ENCODE measurements at places on chromosomes 7 and 10. TPM values are rescaled to one million over a fixed set of nuclear protein-coding genes. Genes with fewer than 3 reads are reported as not detected.

SFTPA1 gene
- total RNA-seq: 1.7 TPM

DENND2A gene
- 5.9 TPM for total RNA-seq

SRGN gene
- 168 TPM for total RNA-seq

TMEM229A gene
- total RNA-seq: not detected

TAS2R4 gene
- 4.5 TPM for total RNA-seq

DNA sequence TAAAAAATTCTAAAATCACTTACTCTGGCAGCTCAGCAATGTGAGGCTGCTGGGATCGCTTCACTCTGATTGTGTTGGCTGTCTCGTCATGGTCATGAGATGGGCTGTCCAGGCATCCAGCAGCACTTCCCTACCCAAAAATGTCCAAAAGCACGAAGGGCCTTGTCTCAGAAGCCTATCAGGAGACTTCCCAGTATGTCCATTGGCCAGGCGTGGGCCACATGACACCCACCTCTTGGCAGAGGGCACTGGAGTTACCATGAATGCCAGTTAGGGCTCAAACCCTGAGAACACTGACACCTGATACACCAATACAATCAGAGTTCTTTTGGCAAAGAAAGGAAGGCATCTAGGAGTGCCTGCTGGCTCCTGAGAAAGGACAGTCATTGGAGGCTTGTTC is 27.0 kb upstream of the GLI3 start:
- no peak overlapping the region for H3K4me3 ChIP-seq
- no peak overlapping the region for H3K27ac ChIP-seq
- H3K36me3 ChIP-seq: no peaks in the 10 kb centered on the region
- no peak for DNase-seq
- H3K4me1 ChIP-seq: no peaks in the 10 kb centered on the region

GRCh38 chr10:121284936-121285335 is 313.3 kb downstream of the FGFR2 start:
- H3K4me1 ChIP-seq: peaks cover 12% of the 10 kb centered on the region
- H3K4me3 ChIP-seq: no peak overlapping the region
- no peaks in the 10 kb centered on the region for H3K27me3 ChIP-seq
- H3K27ac ChIP-seq: no peak overlapping the region

GRCh38 chr7:34806831-34807230 is 148.8 kb downstream of the NPSR1 start:
- H3K36me3 ChIP-seq: no peaks in the 10 kb centered on the region
- no peak for DNase-seq
- no peak overlapping the region for H3K27ac ChIP-seq
- H3K4me1 ChIP-seq: no peaks in the 10 kb centered on the region
- no peaks in the 10 kb centered on the region for H3K27me3 ChIP-seq
- H3K4me3 ChIP-seq: no peak overlapping the region

DNA sequence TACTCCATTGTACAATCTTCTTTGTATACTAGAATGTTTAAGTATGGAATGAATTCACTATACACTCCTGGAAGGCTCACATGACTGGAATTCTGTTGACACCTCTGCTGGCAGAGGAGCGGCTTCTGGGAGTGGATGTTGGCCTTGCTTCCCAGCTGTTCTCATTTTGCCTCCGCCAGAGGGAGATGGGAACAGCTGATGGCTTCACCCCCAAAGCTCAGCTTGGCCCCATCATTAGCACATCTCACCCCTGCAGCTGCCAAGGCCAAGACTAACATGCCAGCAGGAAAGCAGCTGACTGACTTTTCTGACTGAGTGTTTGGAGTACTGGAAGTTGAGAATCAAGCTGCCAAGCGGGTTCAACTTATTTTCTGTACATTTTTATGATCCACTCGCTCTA is 15.1 kb downstream of the ADAM12 start:
- no peak for DNase-seq
- H3K27ac ChIP-seq: no peak overlapping the region

DNA sequence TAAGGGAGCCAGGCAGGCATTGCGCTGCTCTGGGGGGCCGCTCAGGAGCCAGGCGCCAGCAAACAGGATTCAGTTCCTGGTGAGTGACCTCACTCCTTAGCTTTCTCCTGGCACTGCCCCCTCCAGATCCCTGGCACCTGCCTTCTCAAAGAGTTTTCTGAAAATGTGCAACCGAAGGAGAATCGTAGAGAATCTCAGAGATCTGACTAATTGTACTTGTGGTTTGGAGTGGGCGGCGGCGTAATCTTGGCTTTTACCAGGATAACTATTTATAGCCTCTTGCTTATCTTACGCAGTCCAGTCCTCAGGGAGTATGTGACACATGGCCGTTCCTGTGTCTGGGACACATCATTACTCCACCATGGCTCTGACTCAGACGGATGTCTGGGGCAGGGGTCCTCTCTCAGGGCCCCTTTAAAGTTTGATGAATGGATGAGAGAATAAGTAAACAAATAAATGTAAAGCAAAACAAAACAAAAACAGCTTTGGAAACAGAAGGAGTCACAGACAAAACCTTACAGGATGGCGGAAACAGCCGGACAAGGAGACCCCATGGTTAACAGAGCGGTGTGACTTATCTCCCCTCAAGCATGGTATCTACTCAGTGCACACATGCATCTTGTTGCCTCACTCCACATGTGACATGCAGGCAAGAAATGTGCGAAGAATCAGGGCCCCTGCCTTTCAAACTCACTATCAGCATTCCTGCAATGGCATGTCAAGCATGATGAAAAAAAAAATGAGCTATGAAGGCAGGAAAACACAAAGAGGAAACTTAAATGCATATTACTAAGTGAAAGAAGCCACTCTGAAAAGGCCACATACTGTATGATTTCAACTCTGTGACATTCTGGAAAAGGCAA is 99.7 kb downstream of the TNS3 start:
- H3K27me3 ChIP-seq: no peaks in the 10 kb centered on the region
- H3K27ac ChIP-seq: peak overlapping the region; percentile 100

- DNase-seq: no peak
- no peaks in the 10 kb centered on the region for H3K36me3 ChIP-seq
- no peaks in the 10 kb centered on the region for H3K27me3 ChIP-seq
- no peaks in the 10 kb centered on the region for H3K4me1 ChIP-seq
- no peak overlapping the region for H3K4me3 ChIP-seq
These were observed 102.6 kb upstream of the LRRN3 start for GRCh38 chr7:110988348-110988747.

- DNase-seq: no peak
- H3K36me3 ChIP-seq: no peaks in the 10 kb centered on the region
- no peaks in the 10 kb centered on the region for H3K4me1 ChIP-seq
- no peak overlapping the region for H3K4me3 ChIP-seq
- H3K27ac ChIP-seq: no peak overlapping the region
These were observed 203.7 kb downstream of the SORCS1 start for GRCh38 chr10:106960812-106961211.

GRCh38 chr7:51517187-51517586 is 200.6 kb upstream of the COBL start:
- no peak for DNase-seq
- H3K4me1 ChIP-seq: no peaks in the 10 kb centered on the region
- no peak overlapping the region for H3K27ac ChIP-seq
- no peak overlapping the region for H3K4me3 ChIP-seq
